ENCODE measurements at places on chromosomes 3 and 15.

DNA sequence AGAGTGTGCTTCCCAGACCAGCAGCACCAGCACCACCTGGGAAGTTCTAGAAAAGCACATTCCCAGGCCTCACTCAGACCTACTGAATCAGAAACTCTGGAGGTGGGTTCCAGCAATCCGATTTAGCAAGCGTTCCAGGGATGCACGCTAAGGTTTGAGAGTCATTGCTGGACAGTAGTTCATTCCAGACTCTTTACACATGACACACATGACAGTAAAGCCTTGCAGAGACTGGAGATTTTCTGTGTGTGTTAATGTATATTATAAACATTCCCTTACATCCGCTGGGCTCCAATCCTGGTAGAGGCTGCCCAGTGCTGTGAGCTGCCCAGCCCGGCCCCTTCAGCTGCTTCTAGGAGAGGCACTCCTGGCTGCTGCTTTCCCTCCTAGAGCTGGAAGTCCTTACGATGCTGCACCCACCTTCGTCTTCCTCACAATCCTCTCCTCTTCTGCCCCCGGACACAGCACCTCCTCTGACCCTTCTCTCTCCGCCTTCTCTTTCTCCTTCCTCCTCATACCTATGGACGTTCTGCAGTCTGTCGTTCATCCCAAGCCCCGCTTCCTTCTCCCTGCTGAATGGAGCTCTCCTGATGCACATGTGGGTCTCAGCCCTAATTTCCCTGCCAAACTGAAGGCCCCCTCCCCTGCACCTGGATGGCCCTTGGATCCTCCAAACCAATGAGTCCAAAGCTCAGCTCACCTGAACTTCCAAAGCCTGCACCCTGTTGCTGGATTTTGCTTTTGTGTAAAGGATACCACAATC is 44.4 kb downstream of the ITGA11 start:
- no peaks in the 10 kb centered on the region for H3K36me3 ChIP-seq
- no peaks in the 10 kb centered on the region for H3K4me1 ChIP-seq
- H3K4me3 ChIP-seq: no peak overlapping the region
- no peak for DNase-seq
- peaks cover 14% of the 10 kb centered on the region for H3K27me3 ChIP-seq

DNA sequence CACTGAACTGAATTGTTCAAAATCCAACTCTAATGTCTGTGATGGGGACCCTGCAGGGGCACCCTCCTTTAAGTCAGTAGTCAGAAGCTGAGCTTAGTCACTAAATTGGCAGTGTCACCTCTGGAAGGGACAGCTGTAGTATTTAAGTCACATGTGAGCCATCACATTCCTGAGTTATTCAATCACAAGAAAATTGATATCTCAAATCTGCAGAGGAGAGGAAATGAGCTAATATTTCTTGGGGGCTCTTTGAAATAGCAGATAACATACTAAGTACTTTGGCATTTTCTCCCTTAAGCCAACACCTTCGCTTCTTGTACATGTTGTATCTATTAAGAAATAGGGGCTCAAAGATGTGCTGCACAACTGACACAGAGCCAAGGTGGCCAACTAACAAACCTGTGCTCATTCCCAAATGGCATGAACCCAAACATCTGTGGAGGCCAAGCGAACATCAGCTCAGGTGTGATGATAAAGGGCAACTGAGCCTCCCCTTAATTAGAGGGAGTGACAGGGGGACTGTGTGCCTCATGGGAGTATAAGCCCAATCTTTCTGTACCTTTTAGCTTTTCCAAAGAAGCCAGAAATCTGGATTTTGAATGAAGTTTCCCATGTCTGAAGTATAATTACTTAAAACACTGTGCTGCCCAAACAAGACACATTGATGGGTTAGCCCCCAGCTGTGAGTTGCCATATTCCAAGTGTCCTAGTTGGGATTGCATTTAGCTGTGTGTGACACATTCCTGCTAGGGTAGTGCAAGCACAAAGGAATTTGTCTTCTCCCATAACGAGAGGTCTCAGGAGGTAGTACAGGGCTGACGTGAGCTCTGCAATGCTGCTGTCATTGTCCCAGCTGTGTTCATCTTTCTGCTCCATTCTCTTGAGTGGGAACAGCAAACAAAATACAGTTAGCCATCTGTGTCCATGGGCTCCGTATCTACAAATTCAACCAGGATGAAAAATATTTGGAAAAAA is 63.3 kb downstream of the ABHD5 start:
- no peak overlapping the region for H3K27ac ChIP-seq
- peaks cover 9% of the 10 kb centered on the region for H3K4me1 ChIP-seq
- no peaks in the 10 kb centered on the region for H3K36me3 ChIP-seq
- H3K27me3 ChIP-seq: no peaks in the 10 kb centered on the region
- DNase-seq: no peak

- no peak overlapping the region for H3K4me3 ChIP-seq
- DNase-seq: no peak
- no peaks in the 10 kb centered on the region for H3K36me3 ChIP-seq
Observed at GRCh38 chr15:77327168-77327567, 92.7 kb downstream of the PEAK1 start.

DNA sequence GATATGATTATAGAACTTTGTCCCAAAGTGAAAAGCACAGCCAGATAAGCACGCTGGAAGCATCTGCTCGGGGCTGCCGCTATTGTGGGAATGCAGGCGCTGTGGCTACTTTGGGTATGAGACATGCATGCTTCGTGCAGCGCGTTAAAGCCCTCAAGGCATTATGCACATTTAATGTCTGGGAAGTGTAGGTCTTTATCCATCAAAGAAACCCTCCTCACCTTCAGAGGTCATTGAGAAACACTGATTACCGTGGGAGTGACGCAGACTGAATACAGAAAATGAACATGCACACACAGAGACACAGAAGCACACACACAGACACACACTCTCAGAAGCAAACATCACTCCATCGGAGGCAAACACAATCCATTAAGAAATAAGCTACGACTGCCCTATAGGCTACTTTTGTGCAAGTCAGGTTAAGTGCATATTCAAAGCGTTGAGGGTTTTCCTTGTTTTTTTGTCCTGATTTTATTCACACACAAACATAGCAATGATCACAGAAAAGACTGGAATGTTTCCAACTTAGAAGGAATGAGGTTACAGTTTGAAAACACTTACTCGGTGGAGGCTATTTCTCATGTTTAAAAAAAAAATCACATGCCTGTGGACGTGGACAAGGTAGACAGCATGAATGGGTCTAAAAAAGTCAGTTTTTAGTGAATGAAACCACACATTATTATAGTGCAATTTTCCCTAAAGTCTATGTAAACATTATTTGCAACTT is 68.5 kb downstream of the PLCH1 start:
- H3K36me3 ChIP-seq: no peaks in the 10 kb centered on the region
- DNase-seq: no peak
- no peak overlapping the region for H3K4me3 ChIP-seq
- H3K27ac ChIP-seq: no peak overlapping the region

DNA sequence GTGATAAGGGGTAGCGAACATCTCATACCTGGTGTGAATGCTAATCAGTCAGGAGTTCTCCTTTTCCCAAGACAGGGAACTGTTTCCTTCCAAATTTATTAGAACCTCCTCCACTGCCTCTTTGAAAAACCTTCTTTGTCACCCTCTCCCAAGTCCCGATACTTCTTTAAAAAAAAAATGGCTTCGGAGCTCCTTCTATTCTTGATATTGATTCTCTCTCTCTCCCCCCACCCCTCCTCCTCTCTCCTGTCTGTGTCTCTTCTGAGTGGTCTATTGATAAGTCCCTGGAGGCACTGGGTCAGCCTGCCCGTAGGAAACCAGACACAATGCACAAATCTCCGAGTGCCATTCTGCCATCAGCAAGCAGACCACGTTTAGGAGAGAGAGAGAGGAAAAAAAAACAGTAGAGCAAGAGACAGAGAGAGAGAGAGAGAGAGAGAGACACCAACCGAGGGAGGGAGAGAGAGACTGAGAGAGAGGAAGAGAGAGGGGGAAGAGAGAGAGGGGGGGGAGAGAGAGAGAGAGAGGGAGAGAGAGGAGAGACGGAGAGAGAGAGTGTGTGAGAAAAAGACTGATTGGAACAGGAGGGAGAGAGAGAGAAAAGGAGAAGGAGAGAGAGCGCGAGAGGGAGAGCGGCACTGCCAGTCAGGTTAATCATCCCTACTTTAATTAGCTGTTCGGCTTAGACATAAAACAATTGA is 160.9 kb downstream of the TIGIT start:
- no peak for DNase-seq
- peaks cover 14% of the 10 kb centered on the region for H3K4me1 ChIP-seq
- H3K4me3 ChIP-seq: peak overlapping the region; percentile 26
- no peak overlapping the region for H3K27ac ChIP-seq
- H3K36me3 ChIP-seq: no peaks in the 10 kb centered on the region

DNA sequence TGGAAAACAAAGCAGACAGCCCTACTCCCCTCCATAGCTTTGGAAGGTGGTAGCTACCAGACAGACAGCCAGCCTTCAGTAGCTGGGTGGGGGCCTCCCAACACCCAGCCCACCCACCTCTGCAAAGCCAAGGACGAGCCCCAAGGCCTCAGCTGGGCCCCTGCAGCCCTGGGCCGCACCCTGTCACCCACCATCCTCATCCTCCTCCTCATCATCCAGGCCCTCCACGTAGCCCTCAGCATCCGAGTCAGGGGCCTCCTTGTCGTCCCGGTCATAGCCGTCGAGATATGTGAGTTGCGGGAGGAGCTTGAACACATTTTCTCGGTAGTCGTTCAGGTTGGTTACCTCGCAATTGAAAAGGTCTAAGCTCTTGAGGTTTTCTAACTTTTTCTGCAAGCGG is 36.5 kb downstream of the ANP32A start:
- no peaks in the 10 kb centered on the region for H3K27me3 ChIP-seq
- H3K4me3 ChIP-seq: no peak overlapping the region
- no peak for DNase-seq

DNA sequence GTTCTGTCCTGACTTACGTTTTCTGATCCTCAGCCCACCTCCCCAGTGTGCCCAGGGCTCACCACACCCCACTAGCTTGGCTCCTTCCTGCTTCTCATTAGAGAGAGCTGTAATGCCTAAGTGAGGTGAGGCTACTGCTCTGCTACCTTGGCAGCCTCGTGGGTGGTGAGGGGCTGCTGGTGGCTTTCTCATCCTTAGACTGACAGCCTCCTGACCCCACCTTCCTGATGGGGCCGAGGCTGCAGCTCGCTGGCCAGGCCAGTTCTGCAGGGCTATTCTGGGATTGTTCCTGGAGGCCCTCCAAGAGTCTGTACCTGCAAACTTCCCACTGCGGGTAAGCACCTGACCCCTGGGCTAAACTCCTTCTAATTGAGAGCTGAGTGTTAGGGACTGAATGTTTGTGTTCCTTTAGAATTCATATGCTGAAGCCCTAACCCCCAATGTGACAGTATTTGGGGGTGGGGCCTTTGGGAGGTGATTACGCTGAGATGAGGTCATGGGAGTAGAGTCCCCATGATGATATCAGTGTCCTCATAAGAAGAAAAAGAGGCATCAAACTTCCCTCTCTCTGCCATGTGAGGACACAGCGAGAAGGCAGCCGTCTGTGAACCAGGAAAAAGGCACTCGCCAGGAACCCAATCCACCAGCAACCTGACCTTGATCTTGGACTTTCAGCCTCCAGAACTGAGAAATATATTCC is 38.1 kb upstream of the IQSEC1 start:
- no peaks in the 10 kb centered on the region for H3K27me3 ChIP-seq
- H3K4me1 ChIP-seq: no peaks in the 10 kb centered on the region
- H3K27ac ChIP-seq: no peak overlapping the region
- DNase-seq: no peak
- no peaks in the 10 kb centered on the region for H3K36me3 ChIP-seq
- no peak overlapping the region for H3K4me3 ChIP-seq

DNA sequence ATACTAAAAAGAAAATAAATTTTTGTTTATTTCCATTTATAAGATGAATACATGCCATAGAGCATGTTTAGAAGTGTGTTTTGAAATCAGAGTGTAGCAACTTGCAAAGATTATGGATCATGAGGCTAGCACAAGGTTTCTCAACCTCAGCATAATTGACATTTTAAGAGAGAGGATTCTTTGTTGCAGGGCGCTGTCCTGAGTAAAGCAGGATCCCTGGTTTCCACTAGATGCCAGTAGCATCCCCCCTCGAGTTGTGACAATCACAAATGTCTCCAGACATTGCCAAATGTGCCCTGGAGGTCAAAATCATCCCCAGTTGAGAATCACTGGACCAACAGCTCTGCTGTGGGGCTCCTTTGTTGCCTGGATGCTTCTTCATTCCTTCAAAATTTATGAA is 128.5 kb upstream of the RBMS3 start:
- H3K4me3 ChIP-seq: no peak overlapping the region
- no peaks in the 10 kb centered on the region for H3K4me1 ChIP-seq
- no peaks in the 10 kb centered on the region for H3K27me3 ChIP-seq

GRCh38 chr15:80494351-80494751 is 90.2 kb downstream of the ARNT2 start:
- DNase-seq: no peak
- H3K4me1 ChIP-seq: no peaks in the 10 kb centered on the region
- no peaks in the 10 kb centered on the region for H3K36me3 ChIP-seq
- no peak overlapping the region for H3K27ac ChIP-seq
- no peaks in the 10 kb centered on the region for H3K27me3 ChIP-seq

All from effector memory CD4-positive, alpha-beta T cell (primary cell).